ENCODE measurements at places on chromosomes 4 and X.

DNA sequence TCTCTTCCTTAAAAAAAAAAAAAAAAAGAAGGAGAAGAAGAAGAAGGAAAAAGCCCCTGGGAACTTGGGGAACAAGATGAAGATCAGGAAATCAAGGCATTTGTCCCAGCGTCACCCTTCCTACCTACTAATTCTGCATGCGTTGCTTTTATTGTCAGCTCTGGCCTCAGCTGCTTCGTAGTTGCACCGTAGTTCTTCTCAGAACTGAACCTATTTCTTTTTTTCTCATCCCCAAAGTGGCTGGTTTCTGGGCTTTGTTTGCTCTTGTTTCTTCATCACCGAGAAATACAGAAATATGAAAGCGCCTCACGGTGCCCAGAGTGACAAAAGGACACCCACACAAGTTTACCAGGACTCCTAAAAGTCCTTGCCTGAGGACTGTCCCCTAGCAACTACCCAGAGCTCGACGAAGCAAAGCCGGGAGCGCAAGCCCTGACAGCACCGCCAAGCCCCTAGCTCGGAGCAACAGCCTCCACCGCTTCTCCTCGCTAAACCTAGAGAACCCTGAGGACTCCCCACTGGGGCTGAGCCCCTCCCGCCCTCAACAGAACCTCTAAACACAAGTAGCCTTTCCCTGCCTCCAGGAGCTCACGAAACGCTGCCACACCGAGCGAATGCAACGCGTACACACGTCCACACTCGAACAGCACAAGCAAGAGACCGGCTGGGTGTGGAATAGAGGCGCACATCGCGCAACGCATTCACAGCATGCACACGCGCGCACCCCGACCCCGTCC is 710 bp downstream of the PRKG2 start:
- DNase-seq: no peak

- DNase-seq: no peak
Observed at GRCh38 chrX:16310326-16310725, 143.0 kb downstream of the MAGEB17 start.

- DNase-seq: no peak
Observed at GRCh38 chrX:38985375-38985774, 184.1 kb downstream of the MID1IP1 start.

GRCh38 chr4:153705743-153706468 is 21.8 kb downstream of the TLR2 start:
- no peak for DNase-seq

DNA sequence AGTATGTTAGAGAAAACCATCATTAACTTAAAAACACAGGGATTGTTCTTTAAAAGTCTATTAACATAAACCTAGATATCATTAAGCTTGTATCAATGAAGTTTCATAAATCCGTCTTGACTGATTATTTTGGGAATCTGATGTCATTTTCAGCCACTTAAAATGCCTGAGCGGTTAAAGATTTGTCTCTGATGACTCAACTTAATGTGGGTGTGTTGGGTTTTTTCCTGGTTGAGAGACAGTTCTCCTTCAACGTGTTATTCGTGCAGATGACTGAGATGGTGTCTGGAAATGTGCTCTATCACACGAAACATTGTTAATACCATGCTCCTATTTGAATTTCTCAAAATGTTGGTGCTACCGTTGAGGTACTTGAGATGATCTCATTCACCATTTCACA is 227.3 kb upstream of the TENM3 start:
- DNase-seq: no peak

- DNase-seq: peak; percentile 10
Observed at GRCh38 chrX:19904778-19905367, 17.5 kb upstream of the SH3KBP1 start.

- no peak for DNase-seq
Observed at GRCh38 chrX:86002076-86002896, 45.1 kb downstream of the CHM start.

- DNase-seq: no peak
Observed at GRCh38 chr4:78137532-78137931, 80.4 kb downstream of the FRAS1 start.

GRCh38 chr4:8745005-8745790 is 126.4 kb downstream of the HMX1 start:
- DNase-seq: no peak

- DNase-seq: peak; percentile 10
Observed at GRCh38 chr4:1244081-1244977, 4.6 kb downstream of the CTBP1 start.

- DNase-seq: no peak
Observed at GRCh38 chrX:30161043-30161442, 54.3 kb upstream of the MAGEB2 start.

GRCh38 chrX:120302434-120302833 is 8.8 kb downstream of the TMEM255A start:
- DNase-seq: no peak

DNA sequence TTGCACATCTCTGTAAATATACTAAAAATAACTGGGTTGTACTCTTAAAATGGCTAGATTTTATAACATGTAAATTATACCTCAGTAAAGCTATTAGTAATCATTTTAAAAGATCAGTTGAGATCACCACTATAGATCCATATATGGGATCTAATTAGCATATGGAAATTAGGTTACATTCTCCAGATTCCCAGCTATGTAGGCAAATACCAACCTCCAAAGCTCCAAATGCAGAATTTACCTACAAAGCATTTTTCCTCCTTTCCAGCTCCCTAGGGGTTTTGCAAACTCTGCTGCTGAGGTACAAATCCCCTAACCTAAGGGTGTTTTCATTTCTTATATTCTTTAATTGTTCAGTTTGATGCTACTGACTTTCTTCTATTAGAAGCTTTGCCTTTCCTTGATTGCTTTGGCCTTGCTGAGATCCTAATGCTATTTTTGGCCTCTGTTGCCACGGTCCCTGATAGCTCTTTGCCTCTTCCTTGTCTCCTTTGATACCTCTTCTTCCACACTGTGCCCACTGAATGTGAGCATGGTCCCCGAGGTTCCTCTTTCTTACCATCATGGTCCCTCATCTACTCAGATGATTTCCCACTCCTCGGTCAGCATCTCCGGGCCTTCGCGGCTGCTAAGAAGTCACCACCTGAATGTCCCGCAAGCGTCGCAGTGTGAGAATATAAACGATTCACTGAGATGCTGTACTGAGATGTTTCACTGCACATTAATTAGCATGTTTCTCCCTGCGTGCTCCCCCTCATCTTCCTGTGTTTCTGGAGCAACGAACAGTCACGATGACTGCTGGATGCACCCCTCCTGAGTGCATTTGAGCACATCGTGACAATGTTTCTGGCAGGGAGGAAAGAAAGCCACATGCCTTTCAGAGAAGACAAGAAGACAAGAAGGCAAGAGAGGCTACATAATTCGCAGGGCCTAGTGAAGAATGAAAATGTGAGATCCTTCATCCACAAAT is 23.8 kb downstream of the ENPP6 start:
- DNase-seq: no peak

- DNase-seq: no peak
Observed at GRCh38 chr4:122140834-122141233, 11.3 kb upstream of the BLTP1 start.

- DNase-seq: no peak
Observed at GRCh38 chr4:110610940-110611831, 11.7 kb downstream of the PITX2 start.

DNA sequence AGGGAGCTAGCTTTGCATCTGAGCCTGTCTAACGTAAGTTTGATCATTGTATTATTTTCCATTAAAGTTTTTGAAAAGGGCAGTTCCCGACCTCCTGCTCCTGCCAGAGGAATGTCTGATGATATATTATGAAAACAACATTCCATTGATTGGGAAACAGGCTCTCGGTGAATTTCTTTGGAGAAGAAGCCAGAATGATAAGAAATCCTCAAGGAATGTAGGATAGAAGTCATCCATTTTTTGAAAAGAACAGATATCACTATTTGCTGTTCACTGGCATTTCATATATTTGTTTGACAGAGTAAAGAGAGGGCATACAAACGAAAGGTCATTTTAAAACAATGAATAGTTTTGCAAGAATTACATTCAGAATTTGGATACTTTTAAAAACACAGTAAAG is 781.0 kb upstream of the HTR2C start:
- no peak for DNase-seq

DNA sequence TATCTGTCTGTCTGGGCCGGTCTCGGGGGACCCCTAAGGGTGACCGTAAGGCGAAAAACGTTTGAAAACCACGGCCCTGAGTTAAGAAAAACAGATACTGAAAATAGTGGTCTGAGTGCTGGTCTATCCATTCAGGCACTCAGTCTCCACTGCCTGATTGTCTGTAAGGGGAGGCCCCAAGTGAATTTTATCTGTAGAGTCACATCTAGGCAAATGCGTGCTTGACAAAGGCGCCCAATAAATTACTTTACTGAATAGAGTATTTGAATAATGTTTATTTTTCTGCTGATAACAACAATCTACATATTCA is 465 bp downstream of the HNRNPH2 start:
- DNase-seq: no peak

DNA sequence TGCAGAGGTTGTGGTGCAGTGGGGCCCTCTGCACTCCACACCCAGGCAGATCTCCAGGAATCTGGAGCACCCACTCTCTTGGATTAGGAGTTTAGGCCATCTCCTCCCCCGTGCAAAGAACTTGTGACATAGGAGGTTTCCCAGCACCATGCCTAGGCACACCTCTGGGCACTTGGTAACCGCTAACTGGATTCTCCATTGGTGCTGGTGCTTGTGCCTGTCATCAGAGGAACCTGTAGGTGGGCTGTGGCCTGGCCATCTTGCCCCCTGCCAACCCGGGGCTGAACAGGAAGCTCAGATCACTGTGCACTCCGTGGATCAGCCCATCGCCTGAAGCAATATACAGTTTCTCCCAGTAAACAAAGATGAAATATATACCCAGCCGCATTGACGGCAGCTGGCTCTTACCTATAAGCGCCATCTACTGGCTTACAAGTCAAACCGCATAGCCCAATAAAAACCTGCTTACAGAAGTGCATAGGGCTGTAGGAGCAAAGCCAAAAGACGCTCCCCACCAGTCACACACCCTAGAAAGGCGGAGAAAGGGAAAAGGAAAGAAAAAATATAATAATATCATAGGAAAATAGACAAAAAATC is 19.1 kb upstream of the TEX13B start:
- peak; percentile 35 for DNase-seq

- DNase-seq: no peak
Observed at GRCh38 chr4:92952426-92952825, 648.7 kb downstream of the GRID2 start.

DNA sequence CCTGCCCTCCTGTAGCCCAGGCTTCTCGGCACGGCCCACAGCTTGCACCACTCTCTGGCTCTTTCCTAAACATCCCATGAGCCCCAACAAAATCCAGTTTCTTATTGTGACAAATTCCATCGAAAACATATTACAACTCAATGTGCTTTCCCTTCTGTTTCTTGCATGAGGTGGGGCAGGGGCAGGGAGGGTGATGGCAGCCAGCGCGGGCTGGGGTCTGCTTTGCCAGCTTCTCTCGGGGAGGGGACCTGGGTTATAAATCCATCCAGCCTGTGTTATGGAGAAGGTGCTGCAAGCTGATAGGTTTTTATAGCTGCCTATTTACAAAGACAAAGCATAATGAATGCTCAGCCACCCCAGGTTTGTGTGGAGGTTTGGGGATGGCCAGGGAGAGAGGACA is 21.1 kb downstream of the PPP2R2C start:
- DNase-seq: no peak

- peak; percentile 42 for DNase-seq
Observed at GRCh38 chr4:25500626-25501316, 123.7 kb downstream of the ANAPC4 start.

DNA sequence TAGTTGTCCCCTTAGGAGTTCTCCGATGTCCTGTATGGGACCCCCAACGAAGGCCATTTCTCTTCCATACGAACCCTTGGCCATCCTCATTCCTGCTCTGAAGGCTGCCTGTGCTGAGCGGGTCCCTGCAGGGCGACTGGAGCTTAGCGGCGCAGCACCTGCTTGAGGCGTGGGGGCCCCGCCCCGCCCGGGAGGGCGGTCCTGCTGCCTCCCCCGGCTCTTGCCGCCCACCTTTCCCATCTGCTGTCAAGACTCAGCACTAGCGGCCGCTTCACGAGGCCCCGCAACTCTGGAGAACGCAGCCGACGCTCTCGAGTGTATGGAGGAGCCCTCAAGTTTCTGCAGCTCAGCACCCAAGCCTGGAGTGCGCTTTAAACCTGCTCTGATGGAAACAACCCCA is 197.7 kb downstream of the TRIML1 start:
- no peak for DNase-seq

GRCh38 chr4:141587897-141588296 is 48.5 kb upstream of the IL15 start:
- DNase-seq: no peak

GRCh38 chr4:113336556-113336955 is 287.1 kb downstream of the ANK2 start:
- no peak for DNase-seq

DNA sequence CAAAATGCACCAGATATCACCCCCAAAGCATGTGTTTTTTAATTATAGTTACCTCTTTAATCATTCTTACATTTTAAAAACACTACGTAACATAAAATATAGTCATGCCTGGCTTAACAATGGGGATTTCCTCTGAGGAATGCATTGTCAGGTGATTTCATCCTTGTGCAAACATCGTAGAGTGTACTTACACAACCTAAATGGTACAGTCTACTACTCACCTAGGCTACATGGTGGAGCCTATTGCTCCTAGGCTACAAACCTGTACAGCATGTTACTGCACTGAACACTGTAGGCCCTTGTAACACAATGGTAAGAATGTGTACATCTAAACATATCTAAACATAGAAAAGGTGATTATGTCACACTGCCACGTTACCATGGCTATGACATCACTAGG is 208.6 kb downstream of the SPOCK3 start:
- DNase-seq: no peak

- DNase-seq: no peak
Observed at GRCh38 chrX:155313766-155314165, 20.6 kb downstream of the CLIC2 start.

- DNase-seq: no peak
Observed at GRCh38 chr4:31021008-31021407, 300.8 kb downstream of the PCDH7 start.

DNA sequence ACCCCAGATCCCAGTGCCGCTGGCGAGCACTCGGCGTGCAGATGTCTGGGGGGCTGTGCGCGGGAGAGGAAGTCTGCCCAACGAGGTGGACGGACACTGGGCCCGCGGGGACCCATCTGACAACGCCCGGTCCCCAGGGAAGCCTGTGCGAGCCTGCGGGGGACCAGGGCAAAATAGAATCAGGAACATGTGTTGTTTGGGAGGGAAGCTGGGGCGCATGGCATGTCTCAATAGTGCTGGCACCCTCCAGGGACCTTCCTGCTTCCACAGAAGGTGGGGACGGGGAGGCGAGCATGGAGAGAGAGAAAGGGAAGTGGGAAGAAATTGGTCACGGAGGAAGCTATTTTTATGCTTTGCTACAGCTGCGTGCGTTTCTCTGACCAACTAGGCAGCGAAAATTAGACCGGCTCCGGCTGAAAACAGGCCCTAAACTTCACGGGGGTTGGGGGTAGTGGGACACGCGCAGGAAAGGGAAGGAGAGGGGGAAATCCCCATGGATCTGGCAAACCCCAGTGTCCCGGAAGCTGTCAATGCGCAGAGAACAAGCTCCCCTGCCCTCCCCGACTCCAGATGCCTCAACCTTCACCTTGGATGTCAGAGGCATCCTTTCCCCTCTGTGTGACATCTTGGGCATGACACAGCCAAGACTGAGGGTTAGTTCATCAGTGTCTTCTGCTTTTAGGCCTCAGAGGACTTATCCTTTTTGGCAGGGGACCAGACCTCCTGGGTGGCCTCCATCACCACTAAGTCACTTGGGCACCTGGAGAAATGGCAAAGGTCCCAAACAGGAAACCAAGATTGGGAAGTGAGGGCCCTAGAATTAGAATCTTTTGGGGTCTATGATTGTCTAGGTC is 169.8 kb upstream of the BCOR start:
- DNase-seq: no peak

All from BE2C (cell line).